ENCODE measurements at places on chromosomes 13 and 19.
A peak's percentile ranks its signal among the peaks of the same experiment; 100 is the strongest.

- no peak for DNase-seq
These were observed 2723.9 kb downstream of the PCDH9 start for GRCh38 chr13:64506246-64506645.

DNA sequence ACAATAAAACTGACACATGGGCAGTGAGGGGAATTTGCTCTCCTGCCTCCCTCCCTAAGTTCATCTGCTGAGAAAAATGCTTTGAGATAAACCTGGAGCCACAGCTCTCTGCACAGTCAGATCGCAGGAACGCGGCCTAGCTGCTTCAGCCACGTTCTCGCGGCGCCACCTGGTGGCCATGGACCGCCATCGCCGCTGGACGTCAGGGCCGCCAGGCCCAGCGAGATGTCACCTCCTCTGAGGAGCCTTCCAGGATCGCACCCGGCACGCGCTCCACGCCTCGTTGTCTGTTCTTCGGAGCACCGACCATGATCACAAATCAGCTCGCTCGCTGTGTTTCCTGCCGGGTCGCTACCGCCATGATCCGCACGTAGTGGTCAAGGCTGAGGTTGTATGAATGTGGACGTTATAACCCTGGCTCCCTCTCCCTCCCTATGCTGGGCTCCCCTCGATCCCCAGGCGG, 20.6 kb upstream of the USP29 start:
- DNase-seq = peak; percentile 13

DNA sequence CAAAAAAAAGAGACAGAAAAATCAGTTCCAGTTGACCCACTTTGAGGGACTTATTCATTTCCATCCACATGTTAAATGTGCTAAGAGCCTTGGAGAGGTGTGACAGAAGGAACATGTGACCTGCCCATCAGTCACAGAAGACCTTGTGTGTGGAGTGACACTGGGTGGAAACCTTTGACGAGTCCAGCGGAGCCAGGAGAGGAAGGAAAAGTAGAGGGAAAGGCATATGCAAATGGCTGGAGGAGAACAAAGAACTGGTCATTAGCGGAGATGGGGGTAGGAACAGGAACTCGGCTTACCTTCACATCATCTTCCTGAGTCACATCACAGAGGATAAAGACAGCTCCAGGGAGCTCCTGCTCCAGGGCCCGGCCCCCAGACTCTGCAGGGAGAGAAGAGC, 2.3 kb downstream of the HSD17B14 start:
- peak; percentile 15 for DNase-seq

GRCh38 chr13:102100234-102100633, 301.6 kb downstream of the FGF14 start:
- DNase-seq = no peak

GRCh38 chr13:48403151-48403631, 9.7 kb downstream of the LPAR6 start:
- peak; percentile 8 for DNase-seq

GRCh38 chr19:41219924-41220567, 1.0 kb downstream of the AXL start:
- DNase-seq = no peak

DNA sequence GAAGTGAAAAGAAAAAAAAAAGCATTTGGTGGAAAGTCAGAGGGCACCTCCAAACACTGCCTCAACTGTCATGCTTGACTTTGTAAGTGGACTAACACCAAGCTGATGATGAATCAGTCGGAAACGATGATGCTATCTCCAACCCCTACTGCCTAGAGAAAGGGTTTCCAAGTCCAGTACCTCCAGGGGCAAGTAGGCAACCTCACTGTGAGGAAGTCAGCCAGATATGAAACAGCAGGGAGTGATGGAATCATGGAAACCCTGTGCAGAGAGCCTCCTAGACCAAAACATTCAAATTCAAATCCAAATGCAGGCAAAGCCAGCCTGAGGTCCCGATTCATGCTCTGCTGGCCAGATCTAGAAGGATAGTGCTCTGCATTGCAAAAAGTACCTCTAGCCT, 100.9 kb upstream of the SERP2 start:
- no peak for DNase-seq

DNA sequence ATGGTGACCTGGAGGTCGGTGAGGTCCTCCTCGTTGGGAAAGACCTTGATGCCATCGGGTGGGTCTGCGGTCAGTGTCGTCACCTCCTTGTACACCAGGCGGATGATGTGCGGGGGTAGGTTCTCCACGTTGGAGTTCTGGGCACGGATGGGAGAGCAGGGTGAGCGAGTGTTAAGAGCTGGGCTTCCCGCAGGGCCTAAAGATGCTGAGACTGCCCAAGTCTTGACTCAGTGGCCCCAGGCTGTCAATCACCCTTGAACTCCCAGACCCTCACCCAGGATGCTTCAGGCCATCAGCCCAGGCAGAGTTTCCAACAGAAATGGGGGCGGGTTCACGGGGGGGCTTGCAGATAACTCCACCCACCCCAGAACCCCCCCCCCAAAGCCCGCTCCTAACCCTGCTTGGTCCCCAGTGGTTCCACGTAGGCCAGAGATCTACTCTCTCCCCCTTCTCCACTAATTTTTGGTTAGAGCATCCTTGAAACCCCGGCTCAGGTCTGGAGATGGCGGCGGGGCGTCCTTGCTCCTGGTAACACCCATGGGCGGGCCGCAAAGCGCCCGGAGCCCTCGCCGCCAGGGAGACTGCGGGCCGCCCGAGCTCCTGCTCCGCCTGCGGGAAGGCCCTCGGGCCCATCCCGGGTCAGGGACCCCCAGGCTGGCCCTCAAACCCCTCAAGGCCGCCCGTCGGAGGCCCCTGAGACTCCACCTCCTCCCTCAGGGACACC, 600 bp downstream of the UBE2S start:
- DNase-seq = peak; percentile 53

DNA sequence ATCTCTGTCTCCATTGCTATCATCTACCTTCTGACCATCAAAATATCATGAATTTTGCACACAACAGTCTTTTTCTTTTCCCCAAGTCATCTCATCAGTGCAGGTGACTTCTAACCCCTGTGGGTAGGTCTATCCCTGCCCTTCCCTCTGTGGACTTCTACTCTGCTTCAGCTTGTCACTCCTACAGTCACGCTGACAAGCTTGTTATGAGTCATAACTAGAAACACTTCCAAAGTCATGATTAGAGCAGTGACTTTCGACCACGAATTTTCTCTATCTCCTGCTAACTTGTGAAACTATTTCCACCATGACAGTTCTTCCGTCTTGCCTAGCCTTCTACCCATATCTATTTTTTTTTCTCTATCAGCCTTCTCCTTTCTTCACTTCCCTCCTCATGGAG, 343.7 kb upstream of the ARGLU1 start:
- DNase-seq = no peak

GRCh38 chr13:45781553-45782326, 69.8 kb downstream of the SIAH3 start:
- DNase-seq = no peak

GRCh38 chr13:20390526-20391175, 135.0 kb downstream of the CRYL1 start:
- no peak for DNase-seq

DNA sequence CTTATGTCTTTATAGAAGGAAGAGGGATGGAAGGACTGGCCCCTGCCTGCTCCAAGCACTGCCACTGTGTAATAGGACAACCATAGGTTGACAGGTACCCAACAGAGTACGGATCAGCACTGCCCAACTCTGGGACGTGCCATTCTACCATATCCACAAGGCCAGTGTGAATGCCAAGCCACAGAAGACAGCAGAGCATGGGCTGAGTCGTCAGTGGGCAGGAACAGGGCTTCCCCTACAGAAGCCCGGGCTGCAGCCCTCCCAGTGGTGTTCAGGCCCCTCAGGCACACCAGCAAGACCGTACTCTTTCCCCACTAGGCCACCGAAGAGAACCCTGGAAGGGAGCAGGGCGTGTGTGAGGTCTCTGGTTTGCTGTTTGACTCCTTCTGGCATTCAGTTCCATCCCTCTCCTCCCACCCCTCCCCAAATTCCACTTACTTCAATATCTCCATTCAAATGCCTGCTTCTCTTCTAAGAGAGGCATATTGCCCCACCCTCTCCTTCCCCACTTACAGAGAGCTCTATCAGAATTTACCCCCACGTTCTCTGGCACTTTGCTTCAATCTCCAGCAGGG, 209.4 kb downstream of the FOXO1 start:
- no peak for DNase-seq

All from inflammatory macrophage (primary cell).